Muscle of back (tissue), 13 donors: ENCODE measurements at places on chromosomes 7 and 10.

- DNase-seq: peak; percentile 73
Measured at GRCh38 chr10:132994185-132994796, 51.9 kb upstream of the CFAP46 start.

GRCh38 chr10:99520040-99520846 is 12.5 kb upstream of the NKX2-3 start:
- no peak for DNase-seq

DNA sequence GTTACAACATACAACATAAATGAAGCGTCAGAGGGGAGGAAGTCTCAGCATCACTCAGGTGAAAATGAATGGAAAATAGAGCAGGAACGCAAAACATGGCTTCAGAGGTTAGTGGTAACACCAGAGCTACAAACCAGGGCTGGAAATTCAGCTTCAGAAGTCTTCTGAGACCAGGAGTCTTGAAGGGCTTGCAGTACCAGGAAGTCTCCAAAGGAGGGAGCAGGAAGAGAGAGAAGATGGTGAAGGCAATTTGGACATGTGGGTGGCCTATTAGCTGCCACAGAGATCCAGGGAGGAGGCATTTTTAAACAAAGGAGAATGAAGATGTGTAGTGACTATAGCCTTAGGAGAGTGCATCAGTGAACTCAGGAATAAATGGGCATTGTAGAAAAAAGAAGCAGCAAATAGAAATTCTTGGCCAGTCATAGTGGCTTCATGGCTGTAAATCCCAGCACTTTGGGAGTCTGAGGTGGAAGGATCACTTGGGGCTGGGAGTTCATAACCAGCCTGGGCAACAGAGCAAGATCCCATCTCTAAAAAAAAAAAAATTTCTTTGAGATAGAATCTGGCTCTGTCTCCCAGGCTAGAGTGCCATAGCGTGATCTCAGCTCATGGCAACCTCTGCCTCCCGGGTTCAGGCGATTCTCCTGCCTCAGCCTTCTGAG is 9.3 kb upstream of the TET1 start:
- DNase-seq: peak; percentile 73

GRCh38 chr10:132420469-132420980 is 23.5 kb downstream of the PWWP2B start:
- no peak for DNase-seq

- DNase-seq: no peak
Measured at GRCh38 chr10:108901781-108902618, 1021.3 kb downstream of the XPNPEP1 start.

- DNase-seq: no peak
Measured at GRCh38 chr7:28850699-28851098, 107.4 kb downstream of the TRIL start.

DNA sequence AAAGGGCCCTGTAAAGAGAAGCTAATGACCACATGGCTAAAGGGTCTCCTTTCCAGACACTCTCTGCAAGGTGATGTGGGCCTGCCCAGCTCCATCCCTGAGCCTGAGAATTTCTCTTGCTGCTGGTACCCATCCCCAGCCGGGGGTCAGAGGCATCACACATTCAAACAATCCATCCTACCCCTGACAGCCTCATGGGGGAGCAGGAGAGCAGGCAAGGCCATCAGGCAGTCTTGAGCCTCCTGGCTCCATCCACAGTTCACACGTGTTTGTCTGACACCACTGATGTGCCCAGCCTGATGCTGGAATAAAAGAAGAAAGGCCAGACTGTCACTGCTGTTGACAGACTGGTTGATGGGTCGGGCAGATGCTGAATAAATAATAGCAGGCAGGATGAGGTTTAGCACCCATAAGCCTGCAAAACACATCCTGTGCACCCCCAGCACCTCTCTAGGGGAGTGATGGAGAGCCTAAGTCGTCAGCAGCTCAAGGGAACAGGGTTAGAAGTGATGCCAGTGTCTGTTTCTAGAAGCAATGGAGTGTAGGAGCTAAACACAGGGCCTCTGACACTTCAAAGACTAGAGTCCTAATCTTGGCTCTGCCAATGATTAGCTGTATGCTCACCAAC is 43.5 kb downstream of the TLL2 start:
- peak; percentile 24 for DNase-seq

DNA sequence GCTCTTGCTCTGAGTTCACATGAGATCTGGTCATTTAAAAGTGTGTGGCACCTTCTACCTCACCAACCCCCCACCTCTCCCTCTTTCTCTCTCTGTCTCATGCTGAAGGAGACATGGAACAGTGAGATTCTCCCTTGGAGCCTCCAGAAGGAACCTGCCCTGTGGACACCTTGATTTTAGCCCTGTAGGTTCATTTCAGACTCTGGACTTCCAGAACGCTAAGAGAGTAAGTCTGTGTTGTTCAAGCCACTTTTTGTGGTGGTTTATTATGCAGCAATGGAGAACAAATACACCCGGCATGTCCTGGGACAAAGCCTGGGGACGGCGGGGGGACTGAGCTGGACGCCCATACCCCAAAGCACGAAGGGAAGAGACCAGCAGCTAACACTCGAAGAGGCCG is 20.7 kb upstream of the GIMAP8 start:
- no peak for DNase-seq

DNA sequence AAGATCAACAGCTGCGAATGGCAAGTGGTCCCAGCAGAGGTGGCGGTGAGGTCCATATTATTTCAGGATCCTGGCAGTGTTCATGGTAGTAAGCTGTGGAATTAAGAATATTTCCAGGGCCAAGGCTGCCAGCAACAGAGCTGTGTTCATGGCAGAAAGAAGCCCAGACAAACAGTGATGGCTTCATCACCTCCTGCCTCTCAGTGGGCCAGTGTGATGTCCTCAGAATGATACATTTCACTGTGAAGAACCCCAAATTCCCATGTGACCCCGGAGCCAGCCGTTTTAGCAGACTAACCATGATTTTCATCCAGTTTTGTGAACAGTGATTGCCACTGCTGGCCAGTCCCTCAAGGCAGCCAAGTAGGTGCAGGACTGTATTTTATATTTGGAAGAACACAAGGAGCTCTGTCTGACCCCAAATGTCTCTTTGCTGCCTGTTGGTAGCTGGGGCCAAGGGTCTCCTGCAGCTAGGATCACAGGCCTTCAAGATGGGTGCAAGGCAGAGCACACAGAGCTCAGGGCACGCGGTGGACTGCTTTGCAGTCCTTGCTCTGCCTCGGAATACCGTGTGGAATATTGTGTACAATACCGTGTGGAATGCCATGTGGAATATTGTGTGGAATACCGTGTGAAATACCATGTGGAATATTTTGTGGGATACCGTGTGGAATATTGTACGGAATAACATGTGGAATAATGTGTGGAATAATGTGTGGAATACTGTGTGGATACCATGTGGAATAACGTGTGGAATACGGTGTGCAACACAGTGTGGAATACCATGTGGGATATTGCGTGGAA is 132.3 kb upstream of the CHST15 start:
- DNase-seq: no peak

- no peak for DNase-seq
Measured at GRCh38 chr7:55369427-55370400, 4.6 kb downstream of the LANCL2 start.

- no peak for DNase-seq
Measured at GRCh38 chr7:104179178-104179577, 28.6 kb downstream of the ORC5 start.

DNA sequence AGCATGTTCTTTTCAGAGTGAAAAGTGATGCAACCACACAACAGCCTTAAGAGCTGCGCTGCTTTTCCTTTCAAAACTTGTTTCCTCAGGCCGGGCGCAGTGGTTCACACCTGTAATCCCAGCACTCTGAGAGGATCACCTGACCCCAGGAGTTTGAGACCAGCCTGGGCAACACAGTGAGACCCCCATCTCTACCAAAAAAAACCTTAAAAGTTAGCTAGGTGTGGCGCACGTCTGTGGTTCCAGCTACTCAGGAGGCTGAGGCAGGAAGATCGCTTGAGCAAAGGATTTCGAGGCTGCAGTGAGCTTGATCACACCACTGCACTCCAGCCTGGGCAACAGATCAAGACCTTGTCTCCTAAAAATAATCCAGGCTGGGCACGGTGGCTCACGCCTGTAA is 2.0 kb downstream of the COX19 start:
- no peak for DNase-seq

DNA sequence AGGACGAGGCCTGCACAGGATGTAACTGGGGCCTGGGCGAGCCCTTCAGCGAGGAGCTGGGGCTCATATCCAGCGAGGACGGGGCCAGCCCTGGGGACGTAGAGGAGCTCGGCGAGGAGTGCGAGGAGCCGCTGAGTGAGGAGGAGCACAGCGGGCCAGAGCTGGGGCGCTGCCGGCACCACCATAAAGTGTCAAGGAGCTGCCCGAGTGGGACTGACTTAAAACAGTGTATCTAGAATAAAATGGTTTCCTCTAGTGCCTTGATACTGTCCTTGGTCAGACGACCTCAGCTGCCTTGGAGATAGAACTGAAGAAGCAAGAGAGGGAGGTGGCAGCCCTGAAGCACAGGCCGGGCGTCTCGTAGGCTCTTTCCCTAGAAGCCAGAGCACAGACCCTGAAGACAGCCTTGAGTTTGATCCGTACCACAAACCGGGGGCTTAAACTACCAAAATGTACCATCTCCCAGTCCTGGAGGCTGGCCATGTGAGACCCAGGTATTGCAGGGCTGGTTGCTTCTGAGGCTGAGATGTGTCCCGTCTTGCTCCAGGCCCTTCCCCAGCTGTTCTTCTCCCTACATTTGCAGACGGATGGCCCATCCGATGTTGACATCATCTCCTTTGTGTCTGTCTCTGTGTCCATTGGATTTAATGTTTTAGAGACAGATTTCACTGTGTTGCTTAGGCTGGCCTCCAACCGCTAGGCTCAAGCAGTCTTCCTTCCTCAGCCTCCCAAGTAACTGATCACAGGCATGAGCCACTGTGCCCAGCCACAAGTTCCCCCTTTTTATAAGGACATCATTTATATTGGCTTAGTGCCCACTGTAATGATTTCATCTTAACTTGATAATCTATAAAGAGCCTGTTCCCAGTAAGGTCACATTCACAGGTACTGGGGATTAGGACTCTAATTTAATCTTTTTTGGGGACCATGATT is 35.8 kb downstream of the DNAJB6 start:
- no peak for DNase-seq

GRCh38 chr10:110009736-110010475 is 2.1 kb downstream of the ADD3 start:
- no peak for DNase-seq

DNA sequence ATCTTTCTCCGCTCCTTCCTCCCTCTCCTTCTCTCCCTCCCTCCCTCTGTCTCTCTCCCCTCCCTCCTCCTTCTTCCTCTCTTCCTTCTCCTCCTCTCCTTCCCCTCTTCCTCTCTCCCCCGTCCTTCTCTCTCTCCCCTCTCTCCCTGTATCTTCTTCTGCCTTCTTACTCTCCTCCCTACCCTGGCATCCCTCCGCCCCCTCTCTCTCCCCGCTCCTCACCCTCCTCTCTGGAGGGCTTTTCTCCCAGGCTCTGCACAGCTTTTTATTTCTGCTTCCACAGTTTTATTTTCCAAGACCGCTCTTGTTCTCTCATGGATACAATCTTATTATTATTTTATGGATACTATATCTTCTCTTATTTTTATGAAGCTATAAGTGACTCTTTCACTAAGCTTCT is 32.6 kb downstream of the AP5Z1 start:
- no peak for DNase-seq

- no peak for DNase-seq
Measured at GRCh38 chr10:50567384-50567783, 56.4 kb downstream of the SGMS1 start.

GRCh38 chr7:53426145-53426750 is 390.8 kb downstream of the POM121L12 start:
- DNase-seq: no peak

- peak; percentile 71 for DNase-seq
Measured at GRCh38 chr10:128612195-128612594, 486.0 kb upstream of the MKI67 start.

- peak; percentile 42 for DNase-seq
Measured at GRCh38 chr7:147400221-147400689, 1190.3 kb upstream of the C7orf33 start.
